ENCODE measurements at places on chromosomes 2 and 18. TPM values are rescaled to one million over a fixed set of nuclear protein-coding genes. Genes with fewer than 3 reads are reported as not detected.

ITGB6 gene
- 9.9 TPM for total RNA-seq

C2orf74 gene
- 3.9 TPM for total RNA-seq

PDE11A gene
- 4.0 TPM for total RNA-seq

LYPD6B gene
- 9.3 TPM for total RNA-seq

ANKRD30BL gene
- total RNA-seq, result not detected

DNA sequence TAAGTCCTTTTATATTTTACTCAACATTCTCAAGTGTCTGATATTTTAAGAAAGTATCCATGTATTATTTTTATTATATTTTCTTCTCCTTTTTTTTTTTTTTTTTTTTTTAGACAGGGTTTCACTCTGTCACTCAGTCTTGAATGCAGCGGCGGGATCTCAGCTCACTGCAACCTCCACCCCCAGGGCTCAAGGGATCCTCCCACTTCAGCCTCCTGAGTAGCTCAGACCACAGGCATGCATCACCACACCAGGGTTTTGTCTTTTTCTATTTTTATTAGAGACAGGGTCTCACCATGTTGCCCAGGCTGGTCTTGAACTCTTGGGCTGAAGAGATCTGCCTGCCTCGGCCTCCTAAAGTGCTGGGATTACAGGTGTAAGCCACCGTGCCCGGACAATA lies 212.1 kb downstream of the TCF4 start:
- no peak for DNase-seq

DNA sequence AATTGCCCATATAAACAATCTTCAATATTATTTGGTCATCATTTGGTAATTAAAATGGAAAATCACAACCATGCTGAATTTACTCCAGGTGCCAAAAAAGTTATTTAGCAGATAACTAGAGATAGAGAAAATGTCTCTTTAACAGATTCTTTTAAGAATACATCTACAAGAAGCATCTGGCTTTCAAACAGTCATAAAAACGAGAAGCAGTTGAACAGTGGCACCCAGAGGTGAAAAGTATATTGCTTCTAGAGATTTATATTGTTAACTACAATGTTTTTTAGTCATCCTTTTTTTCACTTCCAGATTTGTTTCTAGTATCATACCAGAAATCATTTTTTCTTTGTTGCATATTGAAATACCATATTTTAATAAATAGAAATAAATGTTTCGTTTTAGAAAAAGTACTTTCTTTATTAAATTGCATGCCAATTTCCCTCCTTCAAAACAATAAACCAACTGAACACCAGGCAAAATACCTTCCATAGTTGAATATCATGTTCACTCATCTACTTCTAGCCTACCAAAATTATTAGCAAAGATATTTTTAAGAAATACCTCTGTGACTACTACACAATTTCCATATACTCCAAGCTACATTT lies 65.4 kb upstream of the HNRNPA3 start:
- no peak for DNase-seq

DNA sequence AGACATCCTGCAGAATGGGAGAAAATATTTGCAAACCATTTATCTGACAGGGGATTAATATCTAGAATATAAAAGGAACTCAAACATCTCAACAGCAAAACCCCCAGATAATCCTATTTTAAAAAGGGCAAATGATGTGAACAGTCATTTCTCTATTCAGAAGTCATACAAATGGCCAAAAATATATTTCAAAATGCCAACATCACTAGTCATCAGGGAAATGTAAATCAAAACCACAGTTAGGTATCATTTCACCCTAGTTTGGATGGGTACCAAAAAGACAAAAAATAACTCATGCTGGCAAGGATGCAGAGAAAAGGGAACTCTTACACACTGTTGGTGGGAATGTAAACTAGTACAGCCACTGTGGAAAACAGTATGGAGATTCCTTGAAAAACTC lies 70.0 kb downstream of the TBR1 start:
- DNase-seq, result no peak

- DNase-seq, result peak; percentile 79
Observed at GRCh38 chr18:76491473-76491775, 3.6 kb downstream of the ZNF516 start.

GRCh38 chr2:72193723-72194122 lies 46.1 kb upstream of the CYP26B1 start:
- DNase-seq, result no peak

GRCh38 chr18:32469691-32470459 lies 807 bp downstream of the GAREM1 start:
- DNase-seq, result peak; percentile 39

DNA sequence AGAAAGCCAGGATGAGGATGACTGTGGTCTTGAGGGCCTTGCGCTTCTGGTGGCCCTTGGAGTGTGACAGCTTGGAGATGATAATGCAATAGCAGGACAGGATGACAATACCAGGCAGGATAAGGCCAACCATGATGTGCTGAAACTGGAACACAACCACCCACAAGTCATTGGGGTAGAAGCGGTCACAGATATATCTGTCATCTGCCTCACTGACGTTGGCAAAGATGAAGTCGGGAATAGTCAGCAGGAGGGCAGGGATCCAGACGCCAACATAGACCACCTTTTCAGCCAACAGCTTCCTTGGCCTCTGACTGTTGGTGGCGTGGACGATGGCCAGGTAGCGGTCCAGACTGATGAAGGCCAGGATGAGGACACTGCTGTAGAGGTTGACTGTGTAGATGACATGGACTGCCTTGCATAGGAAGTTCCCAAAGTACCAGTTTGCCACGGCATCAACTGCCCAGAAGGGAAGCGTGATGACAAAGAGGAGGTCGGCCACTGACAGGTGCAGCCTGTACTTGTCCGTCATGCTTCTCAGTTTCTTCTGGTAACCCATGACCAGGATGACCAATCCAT lies 2.7 kb downstream of the CXCR4 start:
- no peak for DNase-seq

- DNase-seq, result no peak
Observed at GRCh38 chr18:78207942-78208341, 771.7 kb upstream of the SALL3 start.

GRCh38 chr2:118443596-118443995 lies 355.3 kb downstream of the INSIG2 start:
- no peak for DNase-seq

DNA sequence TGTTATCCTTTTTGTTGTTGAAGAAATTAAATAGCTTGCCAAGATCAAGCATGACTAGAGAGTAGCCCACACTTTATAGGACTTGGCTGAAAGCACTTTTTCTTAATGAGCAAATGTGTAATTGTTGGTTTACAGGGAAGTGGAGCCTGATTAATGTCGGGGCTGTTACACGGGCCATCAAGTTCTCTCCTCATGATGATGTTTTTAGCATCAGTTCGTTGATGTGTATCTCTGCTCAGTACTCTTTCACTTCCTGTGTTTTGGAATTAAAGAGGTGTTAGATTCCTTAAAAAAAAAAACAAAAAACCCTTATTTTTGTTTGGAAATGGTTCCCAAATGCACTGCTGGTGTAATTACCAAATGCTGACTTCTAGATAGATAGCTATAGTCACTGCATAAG lies 114.2 kb downstream of the PTPRM start:
- DNase-seq, result no peak

DNA sequence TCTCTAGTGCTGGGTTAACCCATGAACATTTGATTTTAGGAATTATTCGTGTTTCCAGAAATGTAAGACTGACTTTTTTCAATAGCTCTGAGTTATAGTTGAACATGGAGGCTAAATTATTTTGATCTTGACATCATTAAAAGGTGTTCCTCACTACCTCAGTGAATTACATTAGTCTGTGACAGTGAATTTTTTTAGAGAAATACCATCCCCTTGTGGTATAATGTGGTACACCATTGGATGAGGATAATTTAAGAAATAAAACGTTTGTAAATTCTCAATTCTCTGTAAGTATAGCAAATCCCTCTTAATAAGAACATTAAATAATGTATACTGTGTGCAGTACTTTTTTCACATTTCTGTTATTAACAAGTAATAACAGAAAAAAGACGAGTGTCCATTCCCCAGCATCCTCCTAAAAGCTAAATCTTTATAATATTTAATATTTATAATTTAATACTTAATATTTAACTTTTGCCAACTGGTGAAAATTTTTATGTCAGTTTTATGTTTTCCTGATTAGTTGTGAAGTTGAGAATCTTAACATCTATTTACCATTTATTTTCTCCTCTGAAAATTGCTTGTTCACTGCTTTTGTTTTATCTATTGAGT lies 70.3 kb upstream of the CWC22 start:
- no peak for DNase-seq

DNA sequence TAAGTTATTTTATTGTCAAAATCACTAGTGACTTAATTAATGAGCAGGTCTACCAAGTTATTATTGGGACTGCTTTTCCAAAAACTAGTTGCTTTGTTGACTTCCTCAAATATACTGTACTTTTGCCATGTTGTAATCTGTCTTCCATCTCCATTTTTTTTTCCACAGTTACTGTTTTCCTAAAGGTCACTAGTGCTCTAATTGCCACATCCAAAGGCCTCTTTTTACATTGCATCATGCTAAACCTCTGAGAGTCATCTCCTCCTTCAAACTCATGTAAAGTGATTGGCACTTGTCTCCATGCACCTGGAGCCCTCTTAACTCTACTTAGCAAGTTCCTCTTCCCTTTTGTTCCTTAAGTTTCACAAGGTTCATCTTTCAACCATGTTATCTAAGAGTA lies 11.8 kb downstream of the PMAIP1 start:
- DNase-seq, result no peak

GRCh38 chr2:28071221-28071620 lies 180.7 kb downstream of the BABAM2 start:
- DNase-seq, result no peak

DNA sequence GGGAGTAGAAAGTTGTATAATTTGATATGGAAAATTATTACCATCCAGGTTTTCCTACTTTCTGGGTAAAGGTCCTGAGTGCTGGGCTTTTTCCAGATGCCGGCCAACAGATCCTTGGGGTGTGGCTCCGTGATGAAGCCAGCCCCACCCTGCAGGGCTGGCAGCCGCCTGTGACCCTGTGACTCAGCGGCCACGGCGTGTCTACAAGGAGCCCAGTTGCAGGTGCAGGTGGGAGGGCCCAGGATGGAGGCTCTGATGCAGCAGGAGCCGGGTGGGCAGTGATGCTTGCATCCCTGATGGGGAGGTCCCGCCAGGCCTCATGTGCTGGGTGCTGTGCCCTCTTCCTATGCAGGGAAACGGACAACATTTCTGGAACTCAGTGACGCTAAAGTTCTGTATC lies 96.0 kb upstream of the ALKAL2 start:
- no peak for DNase-seq
